ENCODE measurements at places on chromosomes 3 and 15.

DNA sequence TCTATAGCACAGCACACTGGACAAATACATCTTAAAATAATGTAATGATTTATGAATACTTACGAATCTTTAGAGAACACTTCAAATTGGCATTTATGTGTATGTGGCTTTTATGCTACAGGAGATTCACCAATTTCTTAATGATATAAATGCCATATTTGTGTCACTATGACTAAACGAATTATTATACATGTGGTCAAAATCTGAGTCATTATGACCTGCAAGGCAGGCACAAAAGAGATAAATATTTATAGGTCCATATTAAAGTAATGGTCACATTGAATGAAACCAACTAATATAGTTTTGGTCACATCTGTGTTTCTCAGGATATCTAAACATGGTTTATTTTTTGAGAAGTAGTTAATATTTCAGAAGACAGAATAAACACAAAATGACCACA is 232.3 kb upstream of the SEMA6D start:
- DNase-seq = no peak

- no peak for DNase-seq
These were observed 664 bp downstream of the PPCDC start for GRCh38 chr15:75023872-75024636.

- DNase-seq = no peak
These were observed 110.6 kb upstream of the NANOGP8 start for GRCh38 chr15:35195649-35196048.

GRCh38 chr3:61343543-61343942 is 92.3 kb upstream of the FHIT start:
- no peak for DNase-seq

DNA sequence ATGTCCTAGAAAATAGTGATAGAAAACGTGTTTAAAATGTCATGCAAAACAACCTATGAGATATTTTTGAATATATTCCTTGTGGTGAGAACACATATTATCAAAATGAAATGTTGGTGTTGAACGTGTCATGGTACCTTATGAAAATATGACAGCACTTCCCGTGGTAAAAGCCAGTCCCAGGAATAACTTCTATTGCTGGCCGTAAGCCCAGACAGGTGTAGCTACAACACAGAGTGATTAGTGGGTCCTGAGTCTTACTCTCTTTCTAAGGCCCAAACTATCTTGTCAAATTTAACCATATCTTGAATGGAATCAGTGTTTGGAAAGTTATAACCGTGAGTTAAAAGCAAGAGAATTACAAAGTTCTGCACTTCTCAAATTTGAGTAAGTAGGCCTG is 24.1 kb downstream of the RARB start:
- no peak for DNase-seq

GRCh38 chr15:31440754-31441311 is 114.2 kb downstream of the KLF13 start:
- peak; percentile 24 for DNase-seq

DNA sequence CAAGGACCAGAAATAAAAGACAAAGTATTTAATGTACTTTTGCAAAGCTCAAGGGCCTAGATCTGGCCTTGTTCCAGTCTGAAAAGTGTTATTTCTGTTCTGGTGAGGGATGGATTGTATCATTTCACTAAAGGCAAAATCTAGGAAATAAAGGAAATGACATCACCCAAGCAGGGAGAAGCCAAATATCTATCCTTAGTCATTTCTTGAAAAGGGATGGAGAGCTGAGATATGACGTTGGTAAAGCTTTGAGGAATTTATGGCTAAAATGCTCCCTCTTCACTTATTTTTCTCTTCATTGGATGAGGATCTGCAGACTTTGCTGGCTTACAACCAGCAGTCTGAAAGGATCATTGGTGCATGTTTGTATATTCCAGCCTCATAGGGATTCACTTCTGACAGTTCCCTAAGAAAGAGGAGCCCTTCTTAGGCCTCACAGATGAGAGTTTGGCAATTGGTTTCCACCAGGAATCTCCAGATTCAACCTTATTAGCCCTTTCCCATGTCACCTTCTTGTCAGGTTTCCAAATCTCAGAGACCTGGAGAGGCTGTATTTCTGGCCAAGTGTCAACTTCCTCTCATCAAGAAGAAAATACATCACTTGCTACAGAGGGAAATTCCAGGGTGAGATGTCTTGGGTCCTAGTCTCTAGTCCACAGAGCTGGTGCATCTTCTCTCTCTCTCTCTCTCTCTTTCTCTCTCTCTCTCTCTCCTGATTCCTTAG is 93.7 kb upstream of the BOC start:
- DNase-seq = no peak

GRCh38 chr15:63401078-63401477 is 19.4 kb upstream of the CA12 start:
- DNase-seq = no peak

- DNase-seq = no peak
These were observed 263.8 kb downstream of the XXYLT1 start for GRCh38 chr3:195007151-195007550.

DNA sequence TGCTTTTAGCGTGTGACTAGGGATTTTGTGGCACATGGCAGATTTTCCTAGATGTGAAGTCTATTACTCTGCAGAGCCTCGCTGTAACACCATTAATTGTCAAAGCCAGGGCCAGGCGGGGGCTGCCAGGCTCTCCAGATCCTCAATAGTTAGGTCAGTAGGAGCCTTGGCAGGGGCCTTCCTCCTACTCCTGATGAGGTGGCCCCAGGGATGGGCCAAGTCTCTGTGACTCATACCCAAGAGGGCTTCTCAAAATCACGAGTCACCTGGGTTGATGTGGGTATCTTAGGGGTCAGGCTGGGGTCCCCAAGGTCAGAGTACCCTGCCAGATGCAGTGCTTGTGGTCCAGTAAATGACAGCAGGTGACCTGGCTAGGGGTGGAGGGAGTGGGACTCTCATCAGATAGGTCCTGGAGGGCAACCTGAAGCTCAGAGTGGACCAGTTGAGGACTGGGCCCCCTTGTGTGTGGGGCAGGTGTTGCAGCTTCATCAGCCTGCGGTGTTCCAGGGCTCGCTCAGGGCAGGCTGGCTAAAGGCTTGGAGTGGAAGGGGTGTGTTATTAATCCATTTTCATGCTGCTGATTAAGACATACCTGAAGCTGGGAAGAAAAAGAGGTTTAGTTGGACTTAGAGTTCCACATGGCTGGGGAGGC is 88.5 kb upstream of the MYZAP start:
- no peak for DNase-seq

DNA sequence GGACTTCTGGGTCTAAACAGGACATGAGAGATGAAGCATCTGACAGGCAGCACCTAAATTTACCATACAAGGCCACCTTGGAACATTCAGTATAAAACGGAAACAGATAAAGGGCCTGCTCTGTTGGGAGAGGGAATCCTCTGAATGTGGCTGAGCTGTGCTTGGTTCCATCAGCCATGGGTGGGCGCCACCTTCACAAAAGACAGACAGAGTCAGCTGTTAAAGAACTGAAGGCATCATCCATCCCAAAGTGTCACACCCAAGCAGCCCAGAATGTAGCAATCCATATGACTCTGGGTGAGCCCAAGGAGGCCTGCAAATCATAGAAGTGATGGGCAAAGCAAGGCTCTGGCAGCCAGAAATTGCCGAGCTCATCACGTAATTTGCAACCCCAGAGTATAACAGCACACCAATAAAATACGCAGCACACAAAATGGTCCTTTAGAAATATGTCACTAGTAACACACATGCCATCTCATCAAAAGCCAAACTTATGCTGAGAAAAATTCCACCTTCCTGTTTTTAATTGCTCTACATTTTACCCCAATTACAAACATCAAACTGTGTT is 24.8 kb upstream of the RBP1 start:
- DNase-seq = no peak

GRCh38 chr15:69072906-69073305 is 58.4 kb downstream of the NOX5 start:
- DNase-seq = no peak

DNA sequence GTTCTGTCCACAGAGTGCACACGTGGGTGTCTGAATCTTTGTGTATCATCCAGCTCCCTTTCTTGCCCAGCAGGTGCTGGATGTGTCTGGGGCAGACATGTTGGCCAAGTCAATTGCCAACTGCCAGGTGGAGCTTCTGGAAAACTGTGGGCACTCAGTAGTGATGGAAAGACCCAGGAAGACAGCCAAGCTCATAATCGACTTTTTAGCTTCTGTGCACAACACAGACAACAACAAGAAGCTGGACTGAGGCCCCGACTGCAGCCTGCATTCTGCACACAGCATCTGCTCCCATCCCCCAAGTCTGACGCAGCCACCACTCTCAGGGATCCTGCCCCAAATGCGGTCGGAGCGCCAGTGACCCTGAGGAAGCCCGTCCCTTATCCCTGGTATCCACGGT is 12.5 kb upstream of the RPP14 start:
- no peak for DNase-seq

DNA sequence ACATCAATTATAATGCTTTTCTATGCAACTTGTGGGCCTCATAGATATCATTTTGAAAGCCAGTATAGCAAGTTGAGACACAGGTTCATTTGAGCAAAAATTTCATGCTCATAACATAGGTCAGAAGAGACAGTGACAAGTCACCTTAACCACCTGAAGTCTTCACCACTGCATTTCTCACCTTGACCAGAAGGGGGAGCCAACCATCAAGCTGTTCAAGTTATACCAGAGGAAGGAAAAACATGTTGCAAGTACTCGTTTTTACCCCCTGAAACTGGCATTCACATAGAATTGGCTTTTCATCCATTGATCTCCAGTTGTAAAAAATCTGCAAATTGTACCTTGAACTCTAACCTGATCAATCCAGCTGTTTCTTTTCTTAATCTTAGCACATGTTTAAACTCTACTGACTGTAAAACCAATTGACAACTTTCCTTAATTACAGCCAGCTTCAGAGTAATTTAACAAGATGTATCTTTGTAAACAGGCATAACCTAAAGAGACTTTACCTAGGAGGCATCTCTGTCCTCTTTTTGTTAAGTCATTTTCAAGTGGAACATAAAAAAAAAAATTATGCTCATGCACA is 1.4 kb downstream of the LMOD3 start:
- peak; percentile 92 for DNase-seq

- no peak for DNase-seq
These were observed 136.9 kb downstream of the HCN4 start for GRCh38 chr15:73231661-73232419.

GRCh38 chr3:26621906-26622620 is 509 bp upstream of the LRRC3B start:
- no peak for DNase-seq

GRCh38 chr3:114147251-114147650 is 31.6 kb downstream of the DRD3 start:
- DNase-seq = no peak

GRCh38 chr15:40511472-40512133 is 40.8 kb downstream of the CHST14 start:
- no peak for DNase-seq
